Germinal center (tissue), 1 donor: ENCODE measurements at places on chromosomes 12 and 14.
A peak's percentile ranks its signal among the peaks of the same experiment; 100 is the strongest.

GRCh38 chr12:29783773-29784666 is at the start of gene TMTC1:
Gene TMTC1, minus strand, starts transcription at chr12:29783942. Its CDS starts 191 bp downstream, at chr12:29783751.
- DNase-seq, result no peak

GRCh38 chr12:25659621-25660020 is 106.5 kb upstream of the LMNTD1 start:
- DNase-seq, result no peak

DNA sequence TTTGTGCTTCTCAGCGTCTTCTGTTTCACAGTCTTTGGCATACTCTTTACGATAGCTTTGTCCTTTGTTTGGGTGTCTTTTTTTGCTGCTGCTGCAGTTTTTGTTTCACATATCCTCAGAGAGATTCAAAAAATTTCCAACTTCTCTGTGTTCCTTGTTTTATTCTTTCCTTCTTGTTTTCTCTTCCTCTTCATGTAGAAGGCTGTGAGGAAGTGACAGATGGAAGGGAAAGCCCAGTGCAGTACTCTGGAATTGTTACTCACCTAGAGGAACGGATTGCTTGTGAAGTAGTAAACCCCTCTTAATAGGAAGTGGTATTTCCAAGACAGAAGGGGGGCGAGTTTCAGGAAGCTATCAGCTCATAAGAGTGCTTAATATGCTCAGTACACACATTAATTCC is 1.7 kb downstream of the CREBL2 start:
- no peak for DNase-seq

DNA sequence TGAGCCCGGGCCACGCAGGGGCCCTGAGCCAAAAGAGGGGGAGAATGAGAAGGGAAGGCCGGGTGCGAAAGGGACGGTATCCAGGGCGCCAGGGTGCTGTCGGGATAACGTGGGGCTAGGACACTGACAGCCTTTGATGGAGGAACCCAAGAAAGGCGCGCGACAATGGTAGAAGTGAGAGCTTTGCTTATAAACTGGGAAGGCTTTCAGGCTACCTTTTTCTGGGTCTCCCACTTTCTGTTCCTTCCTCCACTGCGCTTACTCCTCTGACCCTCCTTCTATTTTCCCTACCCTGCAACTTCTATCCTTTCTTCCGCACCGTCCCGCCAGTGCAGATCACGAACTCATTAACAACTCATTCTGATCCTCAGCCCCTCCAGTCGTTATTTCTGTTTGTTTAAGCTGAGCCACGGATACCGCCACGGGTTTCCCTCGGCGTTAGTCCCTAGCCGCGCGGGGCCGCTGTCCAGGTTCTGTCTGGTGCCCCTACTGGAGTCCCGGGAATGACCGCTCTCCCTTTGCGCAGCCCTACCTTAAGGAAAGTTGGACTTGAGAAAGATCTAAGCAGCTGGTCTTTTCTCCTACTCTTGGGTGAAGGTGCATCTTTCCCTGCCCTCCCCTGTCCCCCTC is 3.0 kb downstream of the SSTR1 start:
- DNase-seq, result peak; percentile 2

GRCh38 chr14:32654106-32654505 is 284.6 kb upstream of the NPAS3 start:
- DNase-seq, result no peak

GRCh38 chr12:114671443-114672411 is 12.2 kb downstream of the TBX3 start:
- DNase-seq, result no peak

DNA sequence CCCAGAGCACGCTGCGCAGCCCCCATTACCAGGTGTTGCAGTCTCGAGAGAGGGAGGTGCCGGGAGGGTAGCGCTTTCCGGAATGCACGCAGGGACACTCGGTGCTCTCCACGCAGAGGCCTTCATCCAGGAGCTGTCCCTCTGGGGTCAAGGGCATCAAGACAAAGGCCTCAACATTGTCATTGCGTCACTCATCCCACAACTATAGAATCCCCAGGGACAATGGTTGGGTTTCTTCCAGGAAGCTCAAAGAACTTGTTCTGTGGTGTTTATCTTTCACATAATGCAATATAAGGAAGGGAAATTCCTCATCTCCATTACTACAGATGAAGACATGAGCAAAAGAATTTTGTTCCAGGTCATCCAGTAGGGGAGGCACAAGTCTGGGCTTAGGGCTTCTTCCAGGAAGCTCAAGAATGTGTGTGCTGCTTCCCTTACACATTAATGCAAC is 52.1 kb downstream of the VWF start:
- DNase-seq, result no peak

DNA sequence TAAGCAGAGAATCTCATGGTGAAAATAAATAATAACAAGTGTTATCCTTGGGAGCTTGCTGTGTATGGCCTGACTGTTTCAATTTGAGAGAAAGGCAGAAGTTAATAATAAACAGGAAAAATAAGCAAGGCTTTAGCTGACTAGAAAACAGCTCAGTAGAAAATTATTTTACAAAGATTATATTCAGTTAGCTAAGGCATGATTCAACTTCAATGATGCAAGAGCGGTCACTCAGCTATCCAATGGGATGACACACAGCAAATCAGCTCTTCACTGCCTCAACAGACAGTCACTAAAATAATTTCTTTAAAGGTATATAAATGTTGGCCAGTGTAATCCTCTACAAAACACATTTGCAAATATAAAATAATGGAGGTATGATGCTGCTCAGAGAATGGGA is 18.6 kb downstream of the GSTZ1 start:
- no peak for DNase-seq

GRCh38 chr12:28023156-28023887 is 50.8 kb upstream of the PTHLH start:
- no peak for DNase-seq

DNA sequence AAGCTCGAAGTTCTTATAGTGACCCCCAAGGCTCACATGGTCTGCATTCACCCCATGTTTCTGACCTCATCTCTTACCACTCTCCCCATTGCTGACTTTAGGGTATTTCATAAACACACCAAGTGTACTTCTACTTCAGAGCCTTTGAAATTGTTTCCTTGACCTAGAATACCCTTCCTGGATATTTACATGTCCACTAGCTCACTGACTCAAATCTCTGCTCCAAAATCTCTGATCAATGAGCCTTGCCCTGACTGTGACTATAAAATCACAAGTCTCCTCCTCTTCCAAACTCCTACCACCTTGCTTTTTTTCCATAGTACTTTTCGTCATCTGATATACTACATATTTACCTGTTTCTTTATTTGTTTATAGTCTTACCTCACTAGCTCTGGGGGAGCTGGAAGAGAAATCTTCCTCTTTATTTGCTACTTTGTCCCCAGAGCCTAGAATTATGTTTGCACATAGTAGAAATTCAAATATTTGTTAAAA is 105.1 kb downstream of the RMST start:
- DNase-seq, result no peak

DNA sequence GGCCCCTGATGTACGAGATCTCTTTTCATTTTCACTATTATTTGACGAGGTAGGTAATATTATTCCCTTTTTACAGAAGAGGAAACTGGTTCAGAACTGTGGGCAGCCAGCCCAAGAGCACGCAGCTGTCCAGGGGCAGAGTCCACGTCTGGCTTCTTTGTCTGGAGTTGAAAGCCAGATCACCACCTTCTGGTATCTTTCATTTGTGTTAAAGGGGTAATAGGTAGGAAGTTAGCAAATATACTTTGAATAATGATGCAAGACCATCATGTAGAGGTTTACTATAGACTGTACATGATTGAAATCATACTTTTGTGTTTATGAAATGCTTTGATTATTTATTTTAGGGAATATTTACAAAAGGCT is 144.1 kb upstream of the AMIGO2 start:
- no peak for DNase-seq

DNA sequence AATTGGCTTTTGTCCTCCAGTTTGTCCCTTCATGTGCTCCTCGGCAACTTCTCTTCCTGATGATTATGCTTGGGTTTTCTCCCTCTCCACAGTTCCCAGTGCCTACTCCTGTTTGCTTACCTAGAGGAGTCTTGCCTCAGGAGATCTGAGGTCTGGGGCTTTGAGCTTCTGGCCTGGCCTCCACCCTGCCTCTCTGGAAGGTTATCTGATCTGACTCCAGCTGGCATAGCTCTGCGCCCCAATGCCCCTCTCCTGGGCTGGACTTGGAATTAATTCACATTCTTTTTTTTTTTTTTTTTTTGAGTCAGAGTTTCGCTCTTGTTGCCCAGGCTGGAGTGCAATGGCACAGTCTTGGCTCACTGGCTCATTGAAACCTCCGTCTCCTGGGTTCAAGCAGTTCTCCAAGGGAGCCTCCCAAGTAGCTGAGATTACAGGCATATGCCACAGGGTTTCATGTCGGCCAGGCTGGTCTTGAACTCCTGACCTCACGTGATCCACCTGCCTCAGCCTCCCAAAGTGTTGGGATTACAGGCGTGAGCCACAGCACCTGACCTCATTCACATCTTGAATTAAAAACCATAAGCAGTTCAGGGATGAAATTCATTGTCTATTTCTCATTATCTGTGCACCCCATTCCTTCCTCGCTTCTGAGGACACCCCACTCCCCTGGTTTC is 33.5 kb downstream of the CFL2 start:
- no peak for DNase-seq

DNA sequence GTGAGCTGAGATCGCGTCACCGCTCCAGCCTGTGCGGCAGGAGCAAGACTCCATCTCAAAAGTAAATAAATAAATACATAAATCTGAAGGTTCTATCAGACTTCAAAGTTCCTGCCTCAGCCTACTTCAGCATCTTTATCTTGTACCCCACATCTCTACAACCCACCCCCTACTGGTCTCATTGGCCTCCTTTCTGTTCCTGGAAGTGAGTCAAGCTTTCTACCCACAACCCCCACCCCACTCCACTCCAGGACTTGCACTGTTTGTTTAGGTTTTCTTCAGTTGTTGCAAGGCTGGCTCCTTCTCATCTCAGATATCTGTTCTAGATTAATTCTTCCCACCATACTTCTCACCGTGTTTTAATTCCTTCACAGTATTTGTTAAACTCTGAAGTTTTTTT is 714 bp upstream of the PSMC6 start:
- no peak for DNase-seq

DNA sequence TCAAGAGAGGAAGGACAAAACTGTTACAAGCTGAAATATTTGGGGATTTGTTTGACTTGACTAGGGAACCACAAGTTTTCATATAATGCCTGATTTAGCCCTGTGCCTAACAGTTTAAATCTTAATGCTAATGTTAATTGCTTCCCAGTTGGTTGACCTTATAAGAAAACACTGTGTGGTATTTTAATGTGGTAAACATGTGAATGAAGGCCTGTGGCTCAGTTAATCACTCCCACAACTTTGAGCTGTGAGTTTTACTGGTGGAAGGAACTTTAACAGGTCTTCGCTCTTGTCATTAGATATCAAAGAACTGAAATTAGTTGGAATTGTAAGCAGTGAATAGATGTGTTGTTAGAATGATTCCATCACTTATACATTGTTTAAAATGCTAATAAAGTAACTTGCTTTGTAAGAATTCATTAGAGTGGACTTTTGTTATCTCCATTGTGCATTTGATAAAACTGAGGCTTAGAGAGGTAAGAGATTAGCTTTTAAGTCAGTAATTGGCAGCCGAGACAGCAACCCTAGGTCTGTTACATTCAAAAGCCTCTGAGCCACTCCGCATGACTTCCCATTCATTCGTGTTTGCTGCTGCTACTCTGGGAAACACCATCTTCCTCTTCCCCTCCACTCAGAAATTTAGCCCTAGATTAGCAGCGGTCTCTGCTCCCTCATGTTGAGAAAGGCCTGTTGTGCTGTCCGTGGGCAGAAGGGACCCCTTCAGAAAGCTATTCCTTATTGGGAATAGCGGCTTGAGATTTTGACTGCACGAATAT is 1.0 kb upstream of the TBK1 start:
- peak; percentile 33 for DNase-seq
